ENCODE measurements at places on chromosomes 2 and 18.
A peak's percentile ranks its signal among the peaks of the same experiment; 100 is the strongest.

- peak; percentile 56 for DNase-seq
Observed at GRCh38 chr2:73985308-73986084, 786 bp downstream of the TET3 start.

DNA sequence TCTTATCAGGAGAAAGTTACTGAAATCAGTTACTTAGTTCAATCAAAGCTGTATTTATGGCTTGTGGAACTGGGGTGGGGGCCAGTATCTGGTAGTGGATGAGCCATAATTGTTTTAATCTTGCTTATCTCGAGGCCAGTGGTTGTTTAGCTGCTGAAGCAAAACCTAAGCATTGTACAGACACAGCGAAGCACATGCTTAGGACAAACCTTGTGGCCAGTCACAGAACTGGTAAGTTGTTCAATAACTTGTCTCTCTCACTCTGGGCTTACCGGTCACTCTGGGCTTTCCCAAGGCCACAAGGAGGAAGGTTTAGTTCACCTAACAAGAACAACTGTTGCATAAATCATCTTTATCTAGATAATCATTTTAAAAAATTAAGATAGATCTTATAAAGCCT lies 296.6 kb upstream of the NETO1 start:
- DNase-seq, result no peak

DNA sequence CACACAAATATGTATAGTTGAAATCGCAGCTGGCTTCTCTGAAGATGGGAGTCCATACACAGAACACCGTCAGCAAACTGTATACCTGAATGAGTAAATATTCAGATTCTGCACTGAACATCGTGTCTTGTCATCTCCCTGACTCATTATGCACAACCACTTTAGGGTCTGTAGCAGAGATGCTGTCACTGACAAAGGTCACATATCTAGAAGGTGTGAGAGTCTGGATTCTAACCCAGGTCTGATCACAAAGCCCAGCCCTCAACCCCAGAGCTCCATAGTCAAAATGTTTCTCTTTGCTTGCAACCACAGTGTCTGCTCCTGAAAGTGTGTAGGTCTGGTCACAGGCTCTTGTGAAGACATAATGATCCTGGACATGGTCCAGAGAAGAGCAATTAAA lies 78.3 kb upstream of the PAX8 start:
- DNase-seq, result no peak

- DNase-seq, result no peak
Observed at GRCh38 chr2:17429130-17429529, 89.1 kb downstream of the RAD51AP2 start.

- no peak for DNase-seq
Observed at GRCh38 chr2:85661139-85661858, 6.7 kb downstream of the SFTPB start.

DNA sequence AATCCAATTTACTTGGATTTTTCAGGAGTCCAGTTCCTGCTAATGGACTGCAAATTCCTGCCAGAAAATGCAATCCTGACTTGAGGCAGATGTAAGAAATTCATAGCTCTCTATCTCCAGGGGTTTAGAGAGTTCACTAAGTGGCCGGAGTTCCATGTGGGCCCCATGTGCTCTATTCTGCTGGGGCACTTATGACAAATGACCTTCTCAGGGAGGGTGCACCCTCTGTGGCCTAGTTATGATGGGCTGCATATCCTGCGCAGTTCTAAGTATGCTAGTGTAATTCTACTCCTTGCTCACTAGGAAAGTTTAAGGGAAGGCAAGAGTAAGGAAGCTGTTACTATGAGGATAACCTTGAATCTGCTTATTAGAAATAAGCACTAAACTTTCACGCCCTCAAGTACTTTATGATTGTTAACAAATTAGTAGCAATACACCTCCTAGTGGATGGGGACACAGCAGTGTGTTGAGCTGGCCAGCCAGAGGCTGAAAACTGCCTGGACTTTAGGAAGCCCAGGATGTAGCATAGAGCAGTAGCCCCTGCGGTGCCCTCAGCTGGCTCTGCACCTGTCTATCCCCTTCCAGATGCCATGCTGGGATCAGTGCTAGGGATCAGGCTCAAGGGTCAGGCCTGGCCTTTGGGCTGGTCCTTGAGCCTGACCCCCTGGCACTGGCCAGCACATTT lies 14.4 kb downstream of the SMYD1 start:
- no peak for DNase-seq

- DNase-seq, result no peak
Observed at GRCh38 chr2:120343100-120343432, 2.9 kb upstream of the INHBB start.

- no peak for DNase-seq
Observed at GRCh38 chr2:126828051-126828450, 70.6 kb upstream of the TEX51 start.

DNA sequence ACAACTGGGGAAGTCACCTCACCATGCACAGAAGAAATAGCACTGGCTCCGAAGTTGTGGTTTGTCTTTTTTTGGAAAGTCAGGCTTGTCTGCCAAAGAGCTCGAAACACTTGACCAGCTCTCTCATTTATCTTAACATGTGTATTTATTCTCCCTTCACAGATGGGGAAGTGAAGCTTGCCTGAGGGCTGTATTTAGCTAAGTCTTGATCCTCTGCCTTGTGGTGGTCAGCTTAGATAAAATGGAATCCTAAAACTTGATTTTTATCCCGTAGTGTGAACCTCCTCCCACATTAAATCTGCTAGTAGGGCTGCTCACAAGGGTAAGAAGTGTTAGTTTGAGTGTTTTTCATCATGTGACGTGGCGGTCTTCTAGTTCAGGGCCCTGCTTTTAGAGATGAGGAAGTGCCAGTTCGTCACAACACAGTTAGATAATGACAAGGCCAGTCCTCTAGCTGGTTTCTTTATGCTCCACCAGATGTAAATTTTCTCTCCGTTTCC lies 89.7 kb downstream of the TMEM247 start:
- DNase-seq, result peak; percentile 62

DNA sequence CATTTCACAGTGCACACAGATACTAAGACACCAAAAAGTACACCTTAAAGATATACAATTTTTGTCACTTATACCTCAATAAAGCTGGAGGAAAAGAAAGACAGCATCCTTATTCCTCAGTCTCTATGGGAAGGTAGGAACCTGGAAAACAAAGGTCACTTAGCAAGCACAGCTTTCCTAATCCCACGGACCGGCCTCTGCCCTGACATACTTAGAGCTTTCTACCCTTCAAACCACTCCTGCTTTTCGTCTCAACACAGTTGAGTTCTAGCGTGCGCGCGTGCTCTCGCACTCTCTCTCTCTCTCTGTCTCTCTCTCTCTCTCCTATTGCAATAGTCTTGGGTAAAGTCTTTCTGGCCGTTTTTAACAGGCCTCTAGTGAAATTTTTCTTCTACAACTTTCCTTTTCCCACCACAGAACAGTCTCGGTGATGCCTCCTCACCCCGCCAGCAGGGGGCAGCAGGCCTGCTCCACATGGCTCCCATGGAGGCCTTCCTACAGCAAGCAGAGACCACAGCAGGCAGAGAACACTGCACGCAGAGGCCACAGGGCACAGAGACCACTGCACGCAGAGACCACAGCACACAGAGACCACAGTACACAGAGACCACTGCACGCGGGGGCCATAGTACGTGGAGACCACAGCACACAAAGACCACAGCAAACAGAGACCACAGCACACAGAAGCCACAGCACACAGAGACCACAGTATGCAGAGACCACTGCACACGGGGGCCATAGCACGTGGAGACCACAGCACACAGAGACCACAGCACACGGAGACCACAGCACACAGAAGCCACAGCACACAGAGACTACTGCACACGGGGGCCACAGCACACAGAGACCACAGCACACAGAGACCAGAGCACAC lies 106.9 kb downstream of the FBXO15 start:
- no peak for DNase-seq

DNA sequence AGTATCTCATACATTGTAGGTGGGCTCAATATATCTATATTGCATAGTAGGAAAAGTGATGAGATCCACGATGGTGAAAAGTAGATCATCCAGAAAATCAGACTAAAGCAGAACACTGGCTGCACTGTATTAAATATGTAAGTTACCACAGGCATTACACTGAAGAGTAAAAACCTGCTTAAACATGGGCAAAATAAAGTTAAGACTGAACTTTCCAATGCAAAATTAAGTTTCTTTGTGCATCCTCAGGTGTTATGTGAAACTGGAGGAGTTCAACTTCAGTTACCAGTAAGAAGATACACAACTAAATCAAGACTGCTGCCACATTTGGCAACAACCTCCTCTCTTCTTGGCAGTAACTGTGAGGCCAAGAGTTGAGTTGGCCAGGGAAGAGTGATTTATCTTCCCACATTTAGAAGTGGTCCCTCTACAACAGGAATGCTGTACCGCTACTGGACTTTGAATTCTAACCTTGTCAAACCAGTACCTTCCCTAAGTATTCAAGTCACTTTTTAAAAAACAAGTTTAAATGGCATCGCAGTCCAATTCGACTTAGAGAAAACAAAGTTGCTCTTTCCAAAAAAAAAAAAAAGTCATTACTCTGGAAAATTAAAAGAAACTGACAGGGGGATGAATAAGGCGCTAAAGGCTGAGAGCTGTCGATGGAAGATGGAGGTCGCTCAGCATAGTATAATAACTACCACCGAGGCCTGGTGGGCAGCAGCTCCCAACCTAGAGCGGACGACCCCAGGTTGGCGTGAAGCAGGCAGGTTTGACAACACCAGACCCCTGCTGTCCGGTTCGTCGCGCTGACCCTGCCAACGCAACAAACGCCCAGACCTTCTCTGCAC lies 1.1 kb downstream of the MAP4K3 start:
- peak; percentile 37 for DNase-seq

DNA sequence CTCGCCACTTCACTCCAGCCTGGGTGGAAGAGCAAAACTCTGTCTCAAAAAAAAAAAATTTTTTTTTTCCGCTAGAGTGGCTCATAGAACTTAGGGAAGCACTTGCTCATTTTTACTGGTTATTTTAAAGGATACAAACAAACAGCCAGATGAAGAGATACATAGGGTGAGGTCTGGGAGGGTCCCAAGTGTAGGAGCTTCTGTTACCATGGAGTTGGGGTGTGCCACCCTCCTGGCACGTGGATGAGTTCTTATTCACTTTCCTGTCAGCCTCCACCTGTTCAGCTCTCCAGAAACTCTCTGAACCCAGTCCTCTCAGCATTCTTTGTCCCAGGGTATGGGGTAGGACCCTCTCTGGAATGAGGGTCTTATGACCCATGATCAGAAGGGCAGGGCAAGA lies 4.9 kb upstream of the MAT2A start:
- no peak for DNase-seq

DNA sequence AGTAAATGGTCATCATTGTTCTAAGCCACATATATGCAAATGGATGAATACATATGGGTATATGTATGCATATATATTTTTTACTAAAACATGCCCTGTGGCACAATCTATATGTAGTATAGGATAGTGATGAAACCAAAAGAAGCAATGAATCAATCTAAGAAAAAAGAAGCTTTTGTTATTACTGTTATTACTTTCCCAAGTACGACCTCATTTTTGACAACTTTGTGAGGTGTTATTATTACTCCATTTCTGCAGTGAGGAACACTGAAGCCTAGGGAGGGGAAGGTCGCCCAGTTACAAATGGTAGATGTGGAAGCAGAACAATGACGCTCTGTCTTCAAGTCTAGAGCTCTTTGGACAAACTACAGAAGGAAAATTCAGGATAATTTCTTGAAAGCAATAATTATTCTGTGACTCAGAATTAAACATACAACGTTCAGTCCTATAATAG lies 38.3 kb downstream of the STAT4 start:
- DNase-seq, result no peak

DNA sequence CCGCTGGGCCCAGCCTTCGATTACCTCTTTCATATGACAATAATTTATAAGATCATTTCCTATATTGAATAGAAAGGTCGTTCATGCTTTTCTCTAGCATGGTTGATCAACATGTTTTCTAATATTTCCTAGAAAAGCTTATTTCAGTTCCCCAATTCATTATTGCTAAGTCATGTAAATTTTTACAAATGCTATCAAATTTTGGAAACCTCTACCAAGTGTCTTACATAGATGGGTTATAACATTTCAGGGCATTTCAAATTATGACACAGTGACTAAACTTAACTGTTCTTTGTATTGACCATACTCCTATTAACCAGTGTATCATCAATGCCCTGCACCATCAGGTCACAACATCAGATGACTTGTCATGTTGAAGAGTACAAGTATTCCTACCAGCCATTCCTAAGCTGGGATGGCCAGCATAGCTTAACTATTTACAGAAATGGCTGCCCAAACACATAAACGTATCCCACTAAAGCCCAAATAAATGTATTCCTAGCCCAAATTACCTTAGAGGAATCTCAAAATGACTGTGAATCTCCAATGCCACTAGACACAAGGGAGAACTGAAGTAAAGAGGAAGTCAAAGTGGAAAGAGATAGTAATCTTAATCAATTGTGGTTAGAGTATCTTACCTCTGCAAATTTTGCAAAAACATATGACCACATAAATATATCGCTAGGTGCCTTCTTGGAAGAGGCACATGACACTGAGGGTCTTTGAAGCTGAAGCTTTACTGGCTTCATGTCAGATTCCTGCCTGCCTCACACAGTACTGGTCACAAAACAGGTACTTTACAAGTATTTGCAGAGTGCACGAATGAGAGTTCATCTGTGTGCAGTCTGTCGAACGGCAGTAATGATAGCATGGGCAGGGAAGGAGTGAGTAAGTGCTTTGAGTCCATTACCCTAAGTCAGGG lies 87.3 kb upstream of the TLK1 start:
- no peak for DNase-seq

DNA sequence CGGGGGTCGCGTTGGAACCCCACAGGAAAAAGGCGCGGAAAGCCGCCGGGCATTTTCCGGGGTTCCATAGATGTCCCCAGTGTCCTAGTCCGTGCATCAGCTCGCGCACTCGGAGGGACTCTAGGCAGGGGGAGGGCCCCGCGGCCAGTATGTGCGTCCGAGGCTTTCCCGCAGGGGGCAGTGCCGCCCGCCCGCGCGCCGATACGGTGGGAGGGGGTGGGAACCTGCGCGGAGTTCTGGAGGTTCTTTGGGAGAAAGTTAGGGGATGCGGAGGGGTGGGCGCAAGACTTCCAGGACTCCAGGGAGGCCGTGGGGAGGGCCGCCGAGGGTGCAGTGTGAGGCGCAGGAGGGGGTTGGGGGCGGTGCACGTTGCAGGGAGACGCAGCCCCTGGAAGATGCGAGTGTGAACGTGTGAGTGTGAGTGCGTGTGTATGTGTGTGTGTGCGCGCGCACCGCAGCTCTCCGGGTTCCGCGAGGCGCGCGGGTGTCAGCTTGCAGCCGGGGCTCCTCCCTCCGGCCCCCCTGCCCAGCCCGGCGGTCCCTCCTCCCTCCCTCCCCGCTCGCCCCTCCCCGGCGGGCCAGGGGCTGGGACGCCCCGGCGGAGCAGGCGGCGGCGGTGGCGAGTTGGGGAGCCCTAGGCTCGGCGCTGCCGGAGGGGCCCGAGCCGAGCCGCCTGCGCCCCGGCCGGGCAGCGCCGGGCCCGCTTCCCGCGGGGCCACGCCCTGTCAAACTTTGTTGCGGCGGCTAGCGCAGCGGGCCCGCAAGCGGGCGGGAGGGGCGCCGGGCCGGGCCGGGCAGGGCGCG lies at the start of gene TCF7L1:
Gene TCF7L1, plus strand, starts transcription at position 559 of the 804 bp plus-strand sequence. CDS start 293 bp downstream, outside the sequence.
- DNase-seq, result peak; percentile 95

- DNase-seq, result no peak
Observed at GRCh38 chr2:33373986-33374385, 102.5 kb upstream of the RASGRP3 start.
